ENCODE measurements at places on chromosomes 11 and 22.

DNA sequence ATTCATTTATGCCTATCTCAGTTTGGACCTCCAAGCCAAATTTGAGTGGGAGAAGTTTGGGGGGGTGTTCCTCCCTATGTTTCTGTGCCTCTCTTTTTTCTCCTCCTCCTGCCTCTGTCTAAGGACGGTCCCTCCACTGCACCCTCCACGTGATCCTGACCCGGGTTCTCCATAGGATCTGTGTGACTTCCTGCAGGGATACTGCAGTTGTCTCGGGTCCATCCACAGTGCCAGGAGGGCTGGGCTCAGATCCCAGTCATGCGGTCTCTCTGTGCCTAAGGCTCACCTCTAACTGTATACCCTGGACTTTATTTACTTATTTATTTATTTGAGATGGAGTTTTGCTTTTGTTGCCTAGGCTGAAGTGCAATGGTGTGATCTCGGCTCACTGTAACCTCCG lies 1354.5 kb downstream of the BRD1 start:
- no peak for DNase-seq

DNA sequence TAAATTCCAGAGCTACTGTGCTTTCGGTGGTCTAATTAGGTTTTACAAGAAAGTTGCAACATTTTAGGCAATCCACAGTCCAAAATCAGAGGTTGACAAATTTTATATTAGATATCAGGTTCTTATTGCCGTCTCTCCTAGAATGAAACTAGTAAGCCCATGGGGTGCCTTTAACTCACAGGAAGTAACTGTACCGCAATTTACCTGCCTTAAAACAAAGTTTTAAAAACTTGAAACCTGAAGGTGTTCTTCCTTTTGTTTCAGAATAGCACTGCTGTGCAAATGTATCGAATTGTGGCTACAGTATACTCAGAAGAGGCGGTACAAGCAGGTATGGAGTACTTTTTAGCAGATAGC lies 77.2 kb downstream of the PISD start:
- no peak for DNase-seq

- DNase-seq = no peak
Observed at GRCh38 chr11:116404462-116404798, 368.4 kb downstream of the BUD13 start.

DNA sequence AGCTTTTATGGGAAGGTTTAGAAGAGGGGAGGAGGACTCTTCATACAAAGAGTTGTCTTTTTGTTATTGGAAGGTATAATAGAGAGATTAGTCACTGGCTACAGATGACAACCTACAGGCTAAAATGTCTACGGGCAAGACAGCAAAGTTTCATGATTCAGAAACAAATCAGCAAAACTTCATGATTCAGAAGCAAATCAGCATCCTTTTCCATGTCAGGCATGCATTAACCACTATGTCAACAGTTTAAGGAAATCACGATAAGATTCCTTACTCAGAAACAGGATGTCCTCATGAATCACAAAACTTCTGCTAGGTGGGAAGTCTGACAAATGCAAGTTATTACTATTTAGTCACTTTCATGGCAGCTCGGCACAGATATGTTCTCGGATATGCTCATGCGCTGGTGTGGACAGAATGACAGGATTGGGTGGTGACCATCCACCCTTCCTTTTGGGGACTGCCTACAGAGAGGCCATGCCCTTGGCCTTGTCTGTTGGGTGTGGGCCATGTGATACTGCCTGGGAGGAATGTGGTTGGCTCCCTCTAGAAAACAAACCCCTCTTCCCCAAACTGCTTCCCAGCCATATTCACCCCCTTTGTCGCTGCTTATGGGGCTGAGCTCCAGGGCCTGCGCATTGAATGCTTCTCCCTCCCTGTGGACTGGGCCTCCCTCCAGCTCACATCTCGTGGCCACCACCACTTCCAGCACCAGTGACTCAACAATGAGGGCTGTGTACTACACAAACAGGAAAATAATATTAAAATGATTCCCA lies 10.1 kb downstream of the C11orf91 start:
- peak; percentile 83 for DNase-seq

DNA sequence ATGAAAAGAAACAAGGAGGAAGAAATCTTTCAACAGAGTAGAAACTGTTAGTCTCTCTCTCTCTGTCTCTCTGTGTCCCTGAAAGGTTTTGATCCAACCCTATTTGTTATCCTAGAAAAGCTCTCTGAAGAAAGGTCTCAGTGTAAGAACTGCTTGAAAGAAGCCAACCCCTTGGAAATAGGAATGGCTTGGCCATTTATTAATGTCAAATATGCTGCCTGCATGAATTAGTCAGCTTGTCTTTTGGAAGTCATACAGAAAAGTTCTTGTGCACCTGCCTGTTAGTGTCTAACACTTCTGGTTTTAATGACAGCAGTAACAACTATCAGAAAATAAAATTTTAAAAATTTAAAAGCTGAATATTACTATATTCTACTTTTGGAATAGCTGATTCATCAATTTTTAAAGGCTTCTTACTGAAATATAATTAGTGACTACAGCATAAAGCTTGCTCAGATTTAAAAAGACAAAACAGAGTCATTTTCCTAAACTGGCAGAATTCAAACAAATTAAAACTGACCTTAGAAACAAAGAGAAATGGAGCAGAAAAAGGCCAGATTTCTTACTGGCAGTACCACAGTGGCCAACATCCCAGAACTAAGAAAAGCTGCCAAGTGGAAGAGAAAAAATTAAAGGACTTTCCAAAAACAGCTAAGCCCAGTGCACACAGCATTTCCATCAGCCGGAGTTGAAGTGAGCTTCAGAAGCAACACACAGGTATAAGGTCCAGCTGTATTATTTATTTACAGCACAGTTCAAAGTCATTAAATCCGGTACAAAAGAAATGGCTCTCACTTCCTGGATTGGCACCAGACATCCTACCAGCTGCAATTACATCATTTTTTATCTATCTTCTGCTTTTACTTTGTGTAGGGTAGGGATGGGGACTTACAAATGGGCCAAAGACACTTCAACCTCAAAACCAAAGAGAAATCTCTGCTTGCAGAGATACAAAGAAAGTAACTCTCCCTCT lies 76.3 kb downstream of the PRCP start:
- no peak for DNase-seq

GRCh38 chr11:34855754-34856095 lies 60.5 kb downstream of the APIP start:
- DNase-seq = no peak

GRCh38 chr22:41487037-41487935 lies 18.4 kb downstream of the ACO2 start:
- DNase-seq = no peak

DNA sequence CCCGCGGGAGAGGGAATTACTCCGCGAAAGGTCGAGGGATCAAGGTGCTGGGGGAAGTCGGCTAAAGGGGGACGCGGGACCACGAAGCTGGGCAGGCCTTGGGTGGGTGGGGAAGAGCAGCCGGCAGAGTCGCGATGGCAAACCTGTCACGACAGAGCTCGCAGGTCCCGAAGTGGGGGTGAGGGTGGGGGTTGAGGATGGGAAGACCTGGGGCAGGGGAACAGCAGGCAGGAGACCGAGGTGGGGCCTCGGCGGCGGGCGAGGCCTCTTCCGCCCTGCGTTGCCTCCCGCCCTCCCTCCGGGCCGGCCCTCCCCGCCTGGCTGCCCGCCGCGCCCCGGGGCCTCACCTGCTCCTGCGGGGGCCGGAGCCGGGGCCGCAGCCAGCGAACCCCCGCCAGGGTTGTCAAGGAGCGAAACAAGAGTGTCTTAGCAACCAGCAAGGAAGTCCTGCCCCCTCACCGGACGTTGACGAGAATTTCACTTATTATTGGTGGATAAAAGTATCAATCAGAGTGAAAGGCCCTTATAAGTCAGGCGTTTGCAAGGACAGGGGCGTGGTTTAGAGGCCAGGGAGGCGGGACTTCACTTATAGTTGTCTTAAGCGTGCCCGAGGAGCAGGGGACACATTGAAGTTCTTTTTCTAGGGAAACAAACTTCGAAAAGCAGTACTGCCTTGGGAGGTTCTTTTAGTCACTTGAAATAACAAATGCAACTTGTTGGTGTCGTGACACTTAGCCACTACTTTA lies at the start of gene DNAL4:
Gene DNAL4, minus strand, starts transcription at position 423 of the 746 bp plus-strand sequence. CDS start 11,412 bp downstream, outside the sequence.
- DNase-seq = peak; percentile 99

GRCh38 chr22:44577391-44578109 lies 79.5 kb upstream of the RTL6 start:
- peak; percentile 72 for DNase-seq

DNA sequence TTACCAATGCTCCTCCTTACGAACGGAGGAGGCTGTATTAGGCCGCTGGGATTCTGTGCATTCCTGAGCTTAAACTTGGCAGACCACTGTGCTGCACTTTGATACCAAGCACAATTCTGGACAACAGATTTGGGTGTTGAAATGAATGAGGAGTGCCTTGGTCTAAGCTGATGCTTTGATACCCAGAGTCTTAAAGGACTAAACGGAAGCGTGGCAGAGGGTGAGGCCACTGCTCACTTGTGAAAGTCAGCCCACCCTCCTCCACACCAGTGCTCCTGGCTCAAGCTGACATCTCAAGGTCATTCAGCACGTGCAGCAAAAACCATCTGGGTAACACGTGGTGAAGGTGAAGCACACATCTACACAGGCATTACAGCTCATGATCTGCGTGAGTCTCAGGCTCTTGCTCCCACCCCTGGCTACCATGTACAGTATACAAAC lies 85.9 kb downstream of the MICAL3 start:
- DNase-seq = no peak

DNA sequence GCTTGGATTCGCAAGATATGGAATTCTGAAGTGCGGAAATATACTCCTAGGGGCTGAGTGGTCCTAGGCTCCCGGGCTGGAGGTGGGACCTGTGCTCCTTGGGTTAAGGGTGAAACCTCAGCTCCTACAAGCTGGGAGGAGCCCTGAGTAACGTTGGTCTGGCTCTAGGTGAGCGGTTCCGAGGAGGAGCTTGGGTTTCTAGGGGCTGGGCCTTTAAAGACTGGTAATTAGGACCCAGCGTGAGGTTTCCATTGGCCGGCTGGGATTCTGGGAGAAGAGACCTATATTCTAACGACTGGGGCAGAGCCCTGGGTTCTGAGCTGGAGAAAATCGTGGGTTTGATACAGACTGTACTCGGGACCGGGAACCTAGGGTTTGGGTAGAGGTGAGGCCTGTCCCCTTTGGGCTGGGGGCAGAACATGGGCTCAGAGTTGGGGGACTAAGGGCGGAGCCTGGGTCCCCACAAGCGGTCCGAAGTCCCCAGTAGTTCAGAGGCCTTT lies 882 bp upstream of the MAP4K2 start:
- no peak for DNase-seq
